ENCODE measurements at places on chromosomes 13 and 19. TPM values are rescaled to one million over a fixed set of nuclear protein-coding genes. Genes with fewer than 3 reads are reported as not detected.

STX10 gene
- total RNA-seq: 58.0 TPM

ZNF418 gene
- 28.7 TPM for total RNA-seq

PSG6 gene
- 0.28 TPM for total RNA-seq

ZNF880 gene
- 41.5 TPM for total RNA-seq

ENOX1 gene
- total RNA-seq: 19.1 TPM

IGFL3 gene
- not detected for total RNA-seq

TPRX2 gene
- not detected for total RNA-seq

FLT3 gene
- 1.9 TPM for total RNA-seq

TFPT gene
- 20.1 TPM for total RNA-seq

KRTDAP gene
- not detected for total RNA-seq

RASGRP4 gene
- total RNA-seq: 1.6 TPM

ZNF177 gene
- total RNA-seq: 9.9 TPM

IGFL1 gene
- total RNA-seq: not detected

CTXN1 gene
- 4.3 TPM for total RNA-seq
